ENCODE measurements at places on chromosomes 2 and 18.

DNA sequence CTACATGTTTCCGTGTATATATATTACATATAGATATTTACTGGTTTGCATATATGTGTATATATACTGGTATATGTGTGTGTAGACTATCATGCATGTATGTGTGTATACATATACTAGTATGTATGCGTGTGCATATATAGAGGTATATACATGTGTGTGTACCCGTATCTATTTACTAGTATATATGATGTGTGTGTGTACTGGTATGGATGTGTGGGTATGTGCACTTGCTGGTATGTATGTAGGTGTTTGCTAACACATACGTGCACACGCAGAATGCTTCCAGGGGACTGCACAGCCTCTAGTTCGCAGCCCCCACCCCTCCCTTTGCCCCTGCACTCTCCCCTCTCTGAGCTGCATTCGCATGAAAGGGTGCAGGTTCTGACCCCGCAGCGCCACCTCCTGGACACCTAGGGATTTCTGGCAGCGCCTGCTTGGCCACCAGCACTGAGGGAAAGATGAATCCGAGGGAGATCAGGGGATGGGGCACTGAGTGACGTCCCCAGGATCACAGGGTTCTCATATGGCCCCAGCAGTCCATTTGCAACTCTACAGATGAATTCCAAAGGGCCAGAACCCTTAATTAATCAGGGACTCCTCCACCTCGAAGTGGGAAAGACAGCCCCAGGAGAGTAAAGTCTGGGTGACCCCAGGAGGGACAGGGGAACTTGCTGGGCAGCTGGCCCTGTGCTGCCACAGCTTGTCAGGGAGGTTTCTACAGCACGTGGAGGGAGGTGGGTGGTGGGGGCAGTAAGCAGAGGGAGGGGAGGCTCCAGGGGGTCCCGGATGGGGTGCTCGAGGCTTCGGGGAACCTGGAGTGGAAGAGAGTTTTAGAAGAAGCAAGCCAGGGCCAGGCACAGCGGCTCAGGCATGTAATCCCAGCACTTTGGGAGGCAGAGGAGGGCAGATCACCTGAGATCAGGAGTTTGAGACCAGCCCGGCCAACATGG, 66.8 kb upstream of the ASAP2 start:
- DNase-seq: peak; percentile 39

GRCh38 chr2:216775043-216775453, 79.7 kb upstream of the IGFBP5 start:
- no peak for DNase-seq

- no peak for DNase-seq
These were observed 91.7 kb upstream of the ITGA6 start for GRCh38 chr2:172335736-172336135.

- no peak for DNase-seq
These were observed 1387.7 kb downstream of the SUCLG1 start for GRCh38 chr2:83071352-83071751.

- no peak for DNase-seq
These were observed 200.8 kb downstream of the SLC8A1 start for GRCh38 chr2:40251137-40251536.

DNA sequence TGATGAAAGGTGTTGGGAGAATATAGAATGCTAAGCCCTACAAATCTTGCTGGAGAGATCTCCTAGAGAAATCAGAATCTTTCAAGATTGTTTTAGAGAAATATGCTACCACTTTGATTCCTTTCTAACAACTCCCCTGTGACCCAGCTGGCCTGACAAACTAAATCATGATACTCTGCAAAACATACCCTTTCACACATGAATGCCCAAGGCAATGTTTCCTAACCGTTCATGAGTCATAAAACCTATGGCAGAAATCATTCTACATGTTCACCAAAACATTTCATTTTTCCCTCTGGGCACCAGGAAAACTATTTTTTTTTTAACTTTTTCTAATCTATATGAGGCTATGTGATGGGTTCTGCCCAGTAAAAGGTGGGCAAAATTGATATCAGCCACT, 77.8 kb upstream of the SETBP1 start:
- DNase-seq: no peak

- DNase-seq: no peak
These were observed 123.5 kb downstream of the ZNF516 start for GRCh38 chr18:76371301-76372203.

- DNase-seq: no peak
These were observed 4.1 kb downstream of the HDHD2 start for GRCh38 chr18:47146206-47146605.

- DNase-seq: no peak
These were observed 423.2 kb upstream of the CRIM1 start for GRCh38 chr2:35932276-35932963.

GRCh38 chr2:65985986-65986385, 448.9 kb upstream of the MEIS1 start:
- no peak for DNase-seq

DNA sequence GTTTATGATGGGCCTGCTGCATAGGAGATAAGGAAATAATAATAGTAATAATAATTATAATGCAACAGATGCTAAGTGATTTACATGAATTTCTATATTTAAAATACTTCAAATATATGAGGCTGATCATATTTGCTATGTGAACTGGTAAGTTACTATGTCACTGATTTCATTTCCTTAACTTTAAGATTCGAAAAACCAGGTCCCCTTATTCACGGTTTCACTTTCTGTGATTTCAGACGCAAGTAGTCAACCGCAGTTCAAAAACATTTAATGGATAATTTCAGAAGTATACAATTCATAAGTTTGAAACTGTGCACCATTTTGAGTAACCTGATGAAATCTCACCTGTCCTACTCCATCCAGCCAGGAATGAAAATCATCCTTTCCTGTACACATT, 1697.1 kb upstream of the LRRTM1 start:
- DNase-seq: no peak

- DNase-seq: no peak
These were observed 375.0 kb downstream of the CTNNA2 start for GRCh38 chr2:79887747-79888374.

DNA sequence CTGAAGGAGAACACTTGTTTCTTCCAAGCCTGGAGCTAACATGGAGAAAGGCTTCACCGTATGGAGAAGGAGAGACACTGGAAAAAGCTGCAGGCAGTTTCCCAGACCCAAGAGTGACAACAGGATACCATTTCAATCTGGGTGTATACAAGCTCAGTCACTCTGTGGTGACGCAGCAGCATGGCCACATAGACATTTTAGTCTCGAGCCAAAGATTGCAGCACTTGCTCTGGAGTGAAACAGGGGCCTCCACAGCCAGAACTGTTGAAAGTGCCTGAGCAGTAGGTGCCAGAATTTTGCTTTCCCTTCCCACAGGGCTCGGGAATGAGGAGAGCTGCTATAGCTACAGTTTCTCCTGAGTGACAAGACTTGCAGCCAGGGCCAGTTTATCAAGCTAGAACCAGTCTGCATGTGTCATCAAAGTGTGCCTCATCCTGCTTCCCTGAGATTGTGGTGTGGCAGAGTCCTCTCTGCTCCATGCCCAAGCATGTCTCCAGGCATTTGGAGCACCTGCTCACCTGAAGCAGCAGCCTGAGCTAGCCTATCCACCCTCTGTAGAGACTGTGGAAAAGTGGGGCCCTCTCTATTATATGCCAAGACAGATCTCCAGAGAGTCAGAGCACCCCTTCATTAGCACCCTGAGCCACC, 234.6 kb upstream of the CDH19 start:
- no peak for DNase-seq

- no peak for DNase-seq
These were observed 145.9 kb downstream of the RTP5 start for GRCh38 chr2:242015108-242016065.

GRCh38 chr2:236171680-236172254, 3.6 kb upstream of the GBX2 start:
- no peak for DNase-seq

DNA sequence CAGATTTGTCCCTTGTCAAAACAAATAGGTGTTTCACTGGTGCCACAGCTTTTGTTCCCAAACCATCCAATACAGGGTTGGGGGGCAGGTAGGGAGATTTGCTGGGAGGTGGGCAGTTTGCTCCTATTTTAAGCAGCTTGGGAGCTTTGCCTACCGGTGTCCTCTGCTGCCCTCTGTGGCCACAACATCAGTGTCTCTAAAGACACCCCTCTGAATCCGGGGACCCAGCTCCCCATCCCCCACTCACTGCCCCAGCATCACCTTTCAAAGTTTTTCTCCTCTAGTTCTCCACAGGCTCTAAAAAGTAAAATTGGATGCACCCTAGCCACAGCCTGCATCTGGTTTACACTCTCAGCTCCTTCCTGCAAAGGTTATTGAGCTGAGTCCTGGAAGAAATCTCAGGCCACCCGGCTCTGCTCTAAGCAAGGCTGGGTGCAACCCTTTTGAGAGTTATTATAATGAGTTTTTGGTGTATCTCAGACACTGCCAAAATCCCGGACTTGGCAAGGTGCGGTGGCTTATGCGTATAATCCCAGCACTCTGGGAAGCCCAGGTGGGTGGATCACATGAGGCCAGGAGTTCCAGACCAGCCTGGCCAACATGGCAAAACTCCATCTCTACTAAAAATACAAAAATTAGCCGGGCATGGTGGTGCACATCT, 2.9 kb upstream of the EPAS1 start:
- DNase-seq: no peak

- no peak for DNase-seq
These were observed 1.1 kb upstream of the ERMN start for GRCh38 chr2:157326698-157327097.

GRCh38 chr18:46950064-46950656, 32.8 kb downstream of the KATNAL2 start:
- no peak for DNase-seq

- no peak for DNase-seq
These were observed 124.3 kb downstream of the ICOS start for GRCh38 chr2:204060841-204061240.

DNA sequence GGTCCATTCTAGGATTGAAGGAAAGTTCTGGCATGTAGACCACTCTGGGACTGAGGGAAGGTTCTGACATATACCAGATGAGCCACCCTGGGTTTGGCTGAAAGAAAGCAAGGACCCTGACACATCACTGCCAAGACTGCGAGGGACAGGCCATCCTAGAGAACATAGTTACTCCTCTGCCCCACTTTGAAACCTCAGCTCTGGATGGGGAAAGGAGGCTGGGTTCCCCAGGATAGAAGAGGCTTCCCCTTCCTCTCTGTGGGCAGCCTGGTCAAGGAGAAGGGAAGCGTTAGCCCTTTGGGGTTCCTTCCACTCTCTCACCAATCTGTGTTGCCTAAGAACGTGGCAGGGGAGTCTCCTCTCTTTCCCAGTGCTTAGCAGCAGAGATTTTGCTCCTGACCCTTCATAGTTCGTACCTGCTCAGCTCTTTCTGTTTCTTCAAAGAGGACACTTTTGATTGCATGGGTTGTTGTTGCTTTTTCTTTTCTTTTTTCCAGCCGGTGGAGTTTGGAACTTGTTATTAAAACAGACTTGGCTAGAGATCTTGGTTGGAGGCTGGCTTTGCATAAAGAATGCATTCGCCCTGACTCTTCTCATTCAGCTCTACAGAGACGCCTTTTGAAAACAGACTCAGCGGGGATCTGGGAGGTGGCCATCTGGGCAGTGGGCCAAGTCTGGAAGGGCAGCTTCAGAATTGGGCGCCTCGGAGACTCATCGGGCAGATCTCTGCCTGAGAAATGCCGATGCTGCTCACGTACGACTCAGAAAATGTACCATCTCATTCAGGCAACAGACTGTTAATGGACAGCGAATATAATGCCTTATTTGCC, 166.1 kb downstream of the CLIP4 start:
- DNase-seq: no peak

DNA sequence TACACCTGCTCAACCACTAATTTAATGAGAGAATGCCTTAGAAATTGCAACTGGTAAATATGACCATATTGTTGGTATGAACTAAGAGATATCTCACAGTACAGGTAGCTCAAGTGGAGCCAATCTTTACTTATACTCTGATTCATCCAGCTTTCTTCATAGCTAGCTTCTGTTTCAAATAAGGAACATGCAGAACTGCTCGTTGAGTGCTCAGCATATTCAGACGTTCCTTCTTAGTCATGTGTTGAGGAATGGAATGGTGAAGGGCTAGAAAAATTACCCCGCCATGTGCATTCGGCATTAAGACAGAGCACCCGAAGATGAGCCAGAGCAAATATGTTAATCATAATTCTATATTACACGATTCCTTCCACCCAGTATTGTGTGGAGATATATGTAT, 144.0 kb upstream of the VRK2 start:
- DNase-seq: no peak

- DNase-seq: no peak
These were observed 117.2 kb downstream of the HNMT start for GRCh38 chr2:138081225-138082073.

DNA sequence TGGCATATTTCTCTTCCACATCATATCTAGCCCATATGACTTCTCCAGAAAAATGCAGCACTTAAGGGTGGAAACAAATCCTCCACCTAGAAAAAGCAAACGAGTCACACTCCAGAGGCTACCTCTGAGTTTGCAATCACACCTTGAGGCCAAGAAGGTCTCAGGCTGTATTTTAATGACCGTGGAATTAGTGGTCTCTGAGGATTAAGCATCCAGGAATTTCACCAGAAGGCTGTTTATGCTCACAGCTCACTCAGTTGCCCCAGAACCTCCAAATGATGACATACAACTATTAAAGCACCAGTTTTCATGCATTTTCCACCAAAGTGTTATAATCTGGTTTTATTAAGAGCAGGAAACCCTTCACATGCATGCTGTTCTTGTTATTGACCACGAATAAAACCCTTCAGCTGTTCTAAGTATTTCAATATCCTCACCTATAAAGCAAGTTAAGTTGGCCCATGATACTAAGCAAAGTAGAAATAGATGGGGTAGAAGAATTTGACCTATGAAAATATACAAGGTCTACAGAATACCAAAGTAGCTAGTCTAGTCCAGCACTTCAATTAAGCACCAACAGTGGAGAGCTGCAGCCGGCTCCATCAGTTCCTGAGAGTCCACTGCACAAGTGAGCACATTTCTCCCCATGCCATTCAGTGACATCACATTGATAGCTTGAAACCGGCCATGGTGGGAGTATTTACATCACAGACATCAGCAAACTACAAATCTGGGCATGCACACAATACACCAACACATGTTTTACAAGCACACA, 39.5 kb upstream of the SLC14A1 start:
- no peak for DNase-seq

GRCh38 chr2:86413296-86414094, 27.7 kb upstream of the KDM3A start:
- DNase-seq: no peak

DNA sequence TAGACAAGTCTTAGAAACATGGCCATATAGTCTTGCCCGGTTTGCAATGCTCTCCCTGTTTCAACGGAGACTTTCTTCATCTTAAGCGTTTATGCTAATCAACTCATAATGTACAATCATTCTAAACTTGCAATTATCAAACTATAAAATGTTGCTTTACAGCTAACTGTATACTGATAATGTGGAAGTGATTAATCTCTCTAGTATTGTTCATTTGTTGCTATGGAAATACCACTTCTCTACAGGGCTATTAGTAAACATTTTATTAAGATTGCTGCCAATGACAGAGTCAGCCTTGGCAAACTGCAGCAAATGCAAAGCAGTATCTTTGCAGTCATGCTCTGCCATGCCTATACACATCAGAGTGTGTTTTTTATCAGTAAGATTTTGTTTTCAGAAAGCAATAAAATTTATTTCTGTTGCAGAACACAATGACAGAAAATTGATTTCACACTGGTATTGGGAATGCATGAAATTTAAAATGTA, 1201.8 kb upstream of the CDH2 start:
- DNase-seq: no peak

Data from activated T-helper 9 cell treated with anti-CD3 and anti-CD28 coated beads, Interleukin-2, amount 50 U/mL, for 16 hours (primary cell).